ENCODE measurements at places on chromosomes 6 and 20.

- DNase-seq: no peak
These were observed 45.2 kb downstream of the ANKEF1 start for GRCh38 chr20:10079964-10080363.

DNA sequence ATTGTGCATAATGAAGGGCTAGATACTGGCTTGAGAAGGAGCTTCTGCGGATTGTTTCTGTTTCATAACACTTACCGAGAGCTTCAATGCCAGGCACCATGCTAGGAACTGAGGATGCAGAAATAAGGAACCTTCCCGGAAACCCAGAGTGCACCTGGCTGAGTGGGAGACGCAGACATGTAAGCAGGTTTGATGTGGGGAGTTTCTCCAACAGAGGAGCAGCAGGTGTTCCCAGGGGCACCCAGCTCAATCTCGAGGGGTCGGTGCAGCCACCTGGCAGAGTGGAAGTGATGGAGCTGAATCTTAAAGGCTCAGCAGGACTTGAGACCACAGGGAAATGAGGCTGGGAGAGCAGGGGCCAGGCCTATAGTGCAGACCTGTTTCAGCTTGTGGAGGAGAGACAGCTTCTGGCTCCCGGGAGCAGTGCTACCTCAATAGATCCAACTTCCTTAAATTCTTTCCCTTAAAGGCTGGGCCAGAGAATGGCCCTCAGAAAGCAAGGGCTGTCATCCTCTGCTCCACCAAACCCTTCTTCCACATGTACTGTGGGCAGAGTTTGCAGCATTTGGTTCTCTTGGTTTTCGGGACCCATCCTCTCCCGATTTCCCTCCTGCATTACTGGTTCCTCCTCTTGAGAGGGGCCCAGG is 27.8 kb upstream of the SRC start:
- no peak for DNase-seq

GRCh38 chr6:35174088-35174434 is 32.9 kb upstream of the TCP11 start:
- DNase-seq: no peak

GRCh38 chr6:14384175-14384949 is 266.8 kb downstream of the CD83 start:
- DNase-seq: no peak

DNA sequence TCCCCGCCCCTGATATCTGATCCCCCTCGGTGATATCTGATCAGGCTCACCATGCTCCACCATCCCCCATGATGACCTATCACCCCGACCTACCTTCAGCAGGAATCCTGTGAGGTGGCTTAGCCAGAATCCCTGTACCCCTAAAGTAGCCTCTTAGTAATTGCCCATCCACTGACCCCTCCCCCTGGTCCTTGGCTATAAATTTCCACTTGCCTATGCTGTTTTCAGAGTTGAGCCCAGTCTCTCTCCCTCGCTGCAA is 177.5 kb upstream of the GGTLC1 start:
- no peak for DNase-seq

- DNase-seq: no peak
These were observed 24.4 kb upstream of the ADTRP start for GRCh38 chr6:11802886-11803590.

Data from GM12891 (cell line).